ENCODE measurements at places on chromosomes 2 and 18.

DNA sequence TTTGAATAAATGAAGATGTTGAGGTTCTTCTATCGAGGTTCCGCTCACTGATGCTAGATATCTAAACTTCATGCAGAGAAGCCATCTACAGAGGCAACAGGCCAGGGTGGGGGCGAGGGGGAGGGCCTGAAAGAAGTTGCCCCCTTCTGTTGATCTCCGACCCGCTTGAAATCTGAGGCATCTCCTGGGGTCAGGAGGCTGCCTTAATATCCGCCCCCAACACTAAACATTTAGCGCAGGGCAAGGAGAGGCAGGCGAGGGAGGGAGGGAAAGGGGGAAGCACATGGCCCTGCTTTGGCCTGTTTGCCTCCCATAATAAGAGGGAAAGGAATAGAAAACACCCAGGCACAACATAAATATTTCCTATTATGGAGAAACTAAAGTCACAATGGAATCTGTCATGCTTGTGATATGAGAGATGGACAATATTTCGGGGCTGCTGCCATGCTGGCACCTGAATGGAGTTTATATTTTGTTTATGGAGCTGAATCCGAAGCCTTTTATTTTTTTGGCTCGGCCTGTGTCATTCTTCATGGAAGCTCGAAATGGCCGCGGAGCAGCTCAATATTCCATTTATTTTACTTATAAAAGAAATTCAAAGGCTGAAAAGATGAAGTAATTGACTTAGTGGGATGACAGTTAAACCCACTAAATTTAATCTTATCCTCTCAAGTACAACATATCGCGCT is 221.1 kb downstream of the INSIG2 start:
- no peak for DNase-seq

- DNase-seq, result no peak
Measured at GRCh38 chr18:2986150-2986865, 26.6 kb downstream of the LPIN2 start.

DNA sequence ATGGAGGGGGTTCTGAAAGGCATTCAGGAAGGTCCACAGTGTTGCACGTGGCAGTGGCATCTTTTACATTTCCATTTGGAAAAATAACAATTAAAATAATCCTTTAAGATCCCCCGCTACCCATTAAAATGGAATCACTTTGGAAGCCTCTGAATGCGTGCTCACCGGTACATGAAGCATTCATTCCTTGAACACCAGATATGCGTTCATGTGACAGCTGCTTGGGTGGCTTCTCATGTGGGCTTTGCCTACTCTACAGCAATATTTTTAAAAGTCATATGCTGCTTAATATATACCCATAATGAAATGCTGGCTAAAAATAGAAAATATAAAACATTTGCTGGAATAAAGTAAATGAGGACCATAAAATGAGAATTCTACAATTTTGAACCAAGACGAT is 14.4 kb upstream of the HAAO start:
- no peak for DNase-seq

GRCh38 chr2:236877972-236878371 is 207.7 kb upstream of the COPS8 start:
- DNase-seq, result no peak
